Vein endothelial cell (primary cell): ENCODE measurements at places on chromosomes 4 and X. TPM values are rescaled to one million over a fixed set of nuclear protein-coding genes. Genes with fewer than 3 reads are reported as not detected.

MCUB gene
- total RNA-seq, result 38.9 and 54.5 TPM in 2 replicates

FAAH2 gene
- total RNA-seq, result 0.33 and 0.96 TPM in 2 replicates

BANK1 gene
- total RNA-seq, result 0.19 and 0.33 TPM in 2 replicates

SPACA5 gene
- not detected in 2 replicates for total RNA-seq

SSX2 gene
- total RNA-seq, result not detected in 2 replicates

ZNF141 gene
- 10.1 and 15.6 TPM in 2 replicates for total RNA-seq

RTL9 gene
- not detected in 2 replicates for total RNA-seq

AMBN gene
- total RNA-seq, result not detected in 2 replicates

NKX6-1 gene
- total RNA-seq, result not detected in 2 replicates

UGT2B10 gene
- total RNA-seq, result not detected in 2 replicates

UGT2B17 gene
- not detected in 2 replicates for total RNA-seq

ABLIM2 gene
- 1.3 and 1.5 TPM in 2 replicates for total RNA-seq

BGN gene
- 71.8 and 339 TPM in 2 replicates for total RNA-seq

EDNRA gene
- under 0.01 and 1.3 TPM in 2 replicates for total RNA-seq

OSTC gene
- total RNA-seq, result 272 and 336 TPM in 2 replicates

HMGB2 gene
- 44.1 and 67.3 TPM in 2 replicates for total RNA-seq

SLC10A4 gene
- total RNA-seq, result under 0.01 and 0.10 TPM in 2 replicates

GIMD1 gene
- total RNA-seq, result not detected in 2 replicates

TRIM2 gene
- 9.5 and 18.0 TPM in 2 replicates for total RNA-seq

TEX13C gene
- not detected in 2 replicates for total RNA-seq

ADRA2C gene
- total RNA-seq, result 0.29 and 0.33 TPM in 2 replicates

STS gene
- total RNA-seq, result 5.2 and 6.8 TPM in 2 replicates

PPBP gene
- total RNA-seq, result not detected in 2 replicates

SHISA3 gene
- total RNA-seq, result 0.65 and 1.8 TPM in 2 replicates

NAP1L3 gene
- 0.86 and 0.98 TPM in 2 replicates for total RNA-seq

ATP8A1 gene
- total RNA-seq, result 4.6 and 15.0 TPM in 2 replicates

HPGD gene
- not detected in 2 replicates for total RNA-seq

RNF150 gene
- under 0.01 and 0.19 TPM in 2 replicates for total RNA-seq

KIF4A gene
- total RNA-seq, result 7.5 and 15.8 TPM in 2 replicates

OPRPN gene
- not detected in 2 replicates for total RNA-seq

AWAT2 gene
- total RNA-seq, result under 0.01 and 0.19 TPM in 2 replicates

EGFL6 gene
- not detected in 2 replicates for total RNA-seq

MAP7D3 gene
- total RNA-seq, result 24.7 and 27.8 TPM in 2 replicates

HS3ST1 gene
- 1.3 and 2.1 TPM in 2 replicates for total RNA-seq

MAGEE2 gene
- not detected in 2 replicates for total RNA-seq

PNCK gene
- not detected in 2 replicates for total RNA-seq

BRS3 gene
- not detected in 2 replicates for total RNA-seq

SPP1 gene
- total RNA-seq, result 0.10 TPM in 1 of 2 replicates, not detected in the other

NHSL2 gene
- 54.9 and 57.5 TPM in 2 replicates for total RNA-seq

DUSP21 gene
- total RNA-seq, result not detected in 2 replicates

STPG2 gene
- total RNA-seq, result under 0.01 and 0.19 TPM in 2 replicates
